ENCODE measurements at places on chromosomes 3 and 15. TPM values are rescaled to one million over a fixed set of nuclear protein-coding genes. Genes with fewer than 3 reads are reported as not detected.

ACKR4 gene
- not detected for total RNA-seq

FAIM gene
- 30.2 TPM for total RNA-seq

CHRD gene
- 0.11 TPM for total RNA-seq

IL12A gene
- total RNA-seq = 1.4 TPM

DPPA4 gene
- not detected for total RNA-seq

LSAMP gene
- total RNA-seq = 0.11 TPM

HACL1 gene
- 24.2 TPM for total RNA-seq

GJD2 gene
- not detected for total RNA-seq

SHC4 gene
- total RNA-seq = 0.92 TPM

B3GALNT1 gene
- 0.27 TPM for total RNA-seq

RAB7A gene
- total RNA-seq = 169 TPM

CYP1A1 gene
- total RNA-seq = 1.2 TPM

SNX22 gene
- 1.2 TPM for total RNA-seq

CILP gene
- 0.46 TPM for total RNA-seq

RASSF1 gene
- total RNA-seq = 19.7 TPM

GOLGA8J gene
- total RNA-seq = 0.09 TPM

CAMKV gene
- total RNA-seq = 0.30 TPM

ANKRD63 gene
- 0.40 TPM for total RNA-seq

UBAP1L gene
- total RNA-seq = 0.93 TPM

HTR3E gene
- not detected for total RNA-seq

Data from A549 treated with AZD2906 at 1 μM for 4 hours (cell line).